Left renal pelvis (tissue), 4 donors: ENCODE measurements at places on chromosomes 6 and 20.
A peak's percentile ranks its signal among the peaks of the same experiment; 100 is the strongest.

- DNase-seq = no peak
Observed at GRCh38 chr6:42279966-42280629, 62.4 kb upstream of the MRPS10 start.

DNA sequence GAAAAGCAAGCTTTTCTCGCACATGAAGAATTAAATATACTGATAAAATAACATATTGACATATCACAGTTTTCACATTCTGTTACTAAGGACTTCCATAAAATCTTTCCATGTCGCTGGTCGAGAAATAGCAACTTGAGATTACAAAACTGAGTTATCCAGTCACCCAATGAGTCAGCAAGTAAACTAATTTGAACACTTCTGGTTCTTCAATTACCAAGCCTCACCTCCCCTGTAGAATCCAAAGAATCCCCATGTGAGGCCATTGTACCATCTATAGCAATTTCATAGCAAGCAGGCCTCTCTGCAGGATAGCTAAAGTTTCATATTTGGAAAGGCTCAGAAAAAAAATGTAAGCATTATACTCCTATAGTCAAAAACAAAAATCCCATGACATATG is 87.3 kb downstream of the PKHD1 start:
- no peak for DNase-seq

DNA sequence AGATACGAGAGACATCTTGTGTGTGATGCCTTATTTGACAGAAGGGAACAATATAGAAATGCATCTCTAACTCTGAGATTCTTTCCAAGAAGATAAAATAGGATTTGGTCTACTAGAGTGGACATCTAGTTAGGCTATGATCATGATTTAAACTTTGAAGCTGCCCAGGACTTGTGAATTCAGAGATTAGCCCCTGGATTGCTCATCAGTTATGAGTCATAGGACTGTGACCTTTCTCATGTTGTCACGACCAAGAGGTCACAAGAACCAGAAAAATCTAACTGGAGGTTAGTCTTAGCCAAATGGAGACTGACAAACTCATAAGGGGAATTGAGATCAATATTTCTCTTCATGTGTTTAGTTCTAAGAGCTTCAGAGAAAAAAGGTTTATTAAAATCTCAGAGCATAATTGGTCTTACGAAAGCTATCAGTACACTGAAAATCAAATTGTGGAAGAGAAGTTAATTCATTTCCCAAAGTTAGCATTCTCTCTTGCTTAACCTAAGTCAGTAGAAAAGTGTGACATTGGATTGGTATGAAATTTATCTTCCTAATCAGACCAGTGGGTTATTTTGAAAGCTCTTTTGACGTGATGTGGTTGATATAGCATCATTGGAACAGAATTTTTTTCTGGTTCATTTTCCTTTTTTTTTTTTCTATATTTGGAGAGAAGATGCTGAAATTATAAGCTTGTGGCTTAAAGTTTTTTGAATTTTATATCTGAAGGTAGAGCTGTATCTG is 245.7 kb downstream of the RNF144B start:
- DNase-seq = no peak

DNA sequence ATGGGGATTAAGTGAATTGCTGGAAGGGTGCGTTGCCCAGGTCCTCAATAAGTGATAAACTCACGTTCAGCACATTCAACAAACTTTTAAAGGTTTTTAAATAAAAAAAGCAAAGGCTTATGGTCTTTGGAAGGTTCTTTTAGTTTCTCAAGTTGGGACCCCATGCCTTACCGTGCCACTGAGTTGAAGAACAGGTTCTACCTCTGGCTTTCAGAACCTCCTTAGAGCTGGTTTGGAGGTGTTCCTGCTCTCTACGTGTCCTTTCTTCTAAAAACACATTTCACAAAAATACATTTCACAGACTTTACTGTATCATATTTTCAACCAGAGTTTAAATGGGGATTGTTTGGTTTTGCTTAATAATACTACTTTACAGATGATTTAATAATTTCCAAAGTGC is 29.0 kb downstream of the ARID1B start:
- DNase-seq = no peak

DNA sequence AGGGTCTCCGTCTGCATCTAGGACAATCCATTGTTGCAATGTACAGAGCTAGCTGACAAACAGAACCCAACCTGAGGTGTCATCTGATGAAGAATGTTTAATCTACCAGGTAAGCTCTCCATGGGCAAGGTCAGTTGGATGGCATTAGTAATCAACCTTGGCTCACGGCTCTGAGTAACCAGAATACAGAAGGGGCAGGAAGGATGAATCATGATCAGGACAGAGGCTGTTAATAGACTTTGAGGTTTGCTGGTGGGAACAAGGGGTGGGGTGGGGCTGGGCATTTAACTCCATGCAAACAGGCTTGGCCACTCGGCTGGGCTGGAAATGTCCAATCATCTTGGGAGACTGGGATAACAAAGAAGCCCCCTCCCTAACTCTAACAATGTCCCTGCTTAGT is 77.1 kb upstream of the MRPS10 start:
- no peak for DNase-seq

GRCh38 chr6:7900621-7901020 is 10.0 kb downstream of the TXNDC5 start:
- no peak for DNase-seq

GRCh38 chr20:39829256-39829655 is 859.8 kb downstream of the MAFB start:
- no peak for DNase-seq

GRCh38 chr20:58340853-58341252 is 31.3 kb downstream of the RAB22A start:
- no peak for DNase-seq

GRCh38 chr6:148580442-148580841 is 166.4 kb upstream of the UST start:
- DNase-seq = no peak

DNA sequence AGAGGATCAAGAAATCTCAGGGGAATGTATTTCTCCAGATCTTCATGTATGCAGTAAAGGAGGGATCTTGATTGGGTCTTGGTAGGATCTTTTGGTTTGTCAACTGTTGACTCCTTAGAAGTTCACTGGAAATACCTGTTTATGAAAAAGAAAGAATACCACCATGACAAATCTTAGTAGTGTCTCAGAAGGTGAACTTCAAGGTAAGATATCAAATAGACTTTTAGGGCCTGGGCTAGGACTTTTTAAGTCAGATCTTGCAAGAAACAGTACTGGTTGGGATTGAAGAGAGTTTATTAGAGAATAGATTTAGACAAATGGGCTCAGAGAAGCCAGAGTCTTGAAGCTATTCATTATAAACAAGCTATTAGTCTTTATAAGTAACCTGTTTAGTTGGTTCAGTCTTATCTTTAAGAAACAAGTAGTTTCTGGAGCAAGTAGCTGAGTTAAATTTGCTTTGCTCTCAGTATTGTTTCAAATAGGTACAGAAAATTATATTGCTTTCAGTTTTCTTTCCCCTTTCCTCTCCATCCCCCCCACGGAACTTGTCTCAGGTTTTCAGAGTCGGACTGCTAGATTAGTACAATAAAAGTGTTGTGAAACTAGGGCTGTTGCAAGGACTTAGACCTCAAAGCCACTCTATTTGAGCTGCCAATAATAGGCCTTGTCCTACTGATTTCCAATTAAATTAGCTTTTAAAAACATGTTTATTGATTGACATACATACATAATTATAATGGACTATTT is 529.1 kb upstream of the CITED2 start:
- no peak for DNase-seq

DNA sequence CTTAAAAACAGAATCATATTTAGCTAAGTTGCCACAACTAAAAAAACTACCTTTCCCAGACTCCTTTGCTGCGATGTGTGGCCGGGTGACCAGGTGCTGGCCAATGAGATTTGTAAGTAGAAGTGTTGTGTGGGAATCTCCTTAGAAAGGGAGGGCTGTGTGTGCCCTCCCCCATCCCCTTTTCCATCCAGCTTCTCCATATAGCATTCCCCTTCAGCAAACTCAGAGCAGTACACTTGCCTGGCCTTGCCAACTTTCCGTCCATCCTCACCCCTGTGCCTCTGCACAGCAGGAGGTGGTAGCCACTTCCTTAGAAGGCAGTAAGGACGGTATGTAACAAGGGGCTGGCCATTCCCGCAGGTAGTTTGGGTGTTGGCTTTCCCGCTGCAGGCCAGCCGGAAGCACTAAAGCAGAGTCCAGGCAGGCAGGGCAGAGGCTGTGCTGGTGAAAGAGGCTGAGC is 22.3 kb upstream of the KCNK16 start:
- DNase-seq = no peak

GRCh38 chr6:105400501-105400900 is 2.4 kb downstream of the PREP start:
- no peak for DNase-seq

DNA sequence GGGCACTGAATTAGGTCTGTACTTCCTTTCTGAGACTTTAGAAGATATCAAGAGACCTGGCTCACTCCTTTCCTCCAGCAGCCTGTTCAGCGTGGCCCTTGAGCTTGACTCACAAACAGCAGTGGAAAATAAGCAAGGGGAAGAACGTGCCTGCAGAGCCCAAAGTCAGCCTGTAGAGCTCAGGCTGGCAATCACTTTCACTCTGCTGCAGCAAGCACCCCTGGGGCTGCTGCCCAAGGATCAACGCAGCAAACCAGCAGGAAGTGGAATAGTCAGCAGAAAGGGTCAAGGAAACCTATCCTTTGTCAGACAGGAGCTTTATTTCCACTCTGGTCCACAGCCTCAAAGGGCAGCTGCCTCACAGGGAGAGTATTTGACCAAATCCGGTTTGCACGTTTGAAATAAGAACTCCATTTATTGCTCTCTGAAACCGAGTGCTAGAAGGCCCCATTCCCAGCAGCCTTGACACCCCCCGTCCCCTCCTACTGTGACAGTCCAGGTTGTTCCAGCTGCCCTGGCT is 77.4 kb downstream of the PRDM1 start:
- DNase-seq = no peak

DNA sequence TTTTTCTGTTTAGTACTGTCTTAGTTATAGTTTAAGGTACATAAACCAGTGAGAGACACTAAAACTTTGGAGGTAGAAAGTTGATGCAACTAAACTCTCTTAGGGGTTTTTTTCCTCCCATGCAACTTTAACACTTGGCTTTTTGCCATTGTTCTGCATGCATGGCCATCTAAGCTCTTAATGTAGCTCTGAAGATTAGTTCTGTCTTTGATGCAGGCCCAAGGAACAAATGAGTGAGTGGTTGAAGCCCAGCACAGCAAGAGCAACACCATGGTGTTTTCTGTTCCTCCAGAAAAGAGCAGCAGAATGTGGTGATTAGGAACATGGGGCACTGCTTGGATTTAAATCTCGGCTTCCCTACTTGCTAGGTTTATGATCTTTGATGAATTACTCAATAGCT is 89.3 kb downstream of the L3MBTL3 start:
- no peak for DNase-seq

GRCh38 chr20:38167851-38168760 is 3.0 kb upstream of the TGM2 start:
- no peak for DNase-seq

DNA sequence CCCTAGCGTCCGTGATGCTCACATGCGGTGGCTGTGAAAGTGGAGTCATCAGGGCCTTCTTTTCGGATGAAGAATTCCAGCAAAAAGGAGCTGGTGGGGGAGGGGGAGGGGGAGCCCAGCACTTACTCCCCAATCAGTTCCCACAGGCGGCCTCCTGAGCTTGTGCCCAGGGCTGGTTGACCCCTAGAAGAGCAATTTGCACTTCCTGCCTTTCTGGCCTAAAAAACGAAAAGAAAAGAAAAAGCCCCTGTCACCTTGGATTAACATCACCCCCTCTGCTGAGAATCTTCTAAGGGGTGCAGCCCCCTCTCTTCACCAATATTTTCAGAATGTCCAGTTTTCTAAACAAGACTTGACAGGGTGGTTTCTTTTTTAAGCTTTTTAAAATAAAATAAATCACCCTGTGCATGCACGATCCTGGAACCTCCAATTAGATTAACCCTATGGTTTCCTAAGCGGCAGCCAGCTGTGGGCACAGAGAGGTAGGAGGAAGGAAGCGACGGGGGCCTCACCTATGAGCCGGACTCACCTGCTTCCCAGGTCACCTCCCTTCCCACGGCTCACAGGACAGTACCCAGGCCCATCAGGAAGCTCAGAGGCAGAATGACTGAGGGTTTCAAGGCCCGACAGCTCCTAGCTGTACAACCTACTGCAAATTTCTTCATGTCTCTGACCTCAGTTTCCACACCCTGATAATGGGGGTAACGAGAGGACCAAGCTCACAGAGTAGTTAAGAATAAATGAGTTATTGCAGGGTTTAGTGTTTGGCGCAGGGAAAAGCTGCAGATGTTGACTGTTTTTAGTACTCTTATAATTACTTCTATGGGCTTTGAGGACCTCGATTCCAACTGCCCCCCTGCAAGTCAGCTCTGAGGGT is 10.5 kb upstream of the TGM2 start:
- DNase-seq = no peak

DNA sequence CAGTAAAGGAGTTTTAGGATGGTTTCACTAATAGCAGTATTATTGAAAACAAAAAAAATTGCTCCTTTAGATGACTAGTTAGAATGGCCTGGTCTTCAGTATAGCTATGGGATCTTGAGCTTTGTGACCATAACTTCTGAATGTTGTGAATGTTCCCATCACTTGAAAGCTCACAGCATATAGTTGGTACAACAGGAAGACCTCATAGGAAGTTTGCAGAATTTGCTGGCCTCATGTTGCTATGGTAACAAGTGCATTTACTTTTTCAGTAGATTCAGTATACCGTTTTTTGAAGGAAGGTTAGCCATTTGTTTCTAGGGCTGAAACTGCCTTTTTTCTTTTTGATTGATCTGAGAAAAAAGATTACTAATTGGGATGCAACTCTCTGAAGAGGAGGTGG is 8.3 kb downstream of the PHF3 start:
- no peak for DNase-seq

- no peak for DNase-seq
Observed at GRCh38 chr6:142544199-142544838, 242.5 kb downstream of the ADGRG6 start.

DNA sequence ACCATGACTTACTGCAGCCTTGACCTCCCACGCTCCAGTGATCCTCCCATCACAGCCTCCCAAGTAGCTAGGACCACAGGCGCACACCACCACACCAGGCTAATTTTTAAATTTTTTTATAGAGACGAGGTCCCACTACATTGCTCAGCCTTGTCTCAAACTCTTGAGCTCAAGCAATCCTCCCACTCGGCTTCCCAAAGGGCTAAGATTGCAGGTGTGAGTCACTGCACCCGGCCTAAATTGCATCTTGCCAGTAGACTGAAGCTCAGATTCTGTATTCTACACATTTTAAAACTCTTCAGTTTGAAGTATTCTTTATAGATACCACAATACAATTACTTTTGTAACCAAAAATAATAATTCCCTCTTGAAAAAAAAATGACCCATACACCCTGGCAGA is 11.4 kb downstream of the NUDT3 start:
- DNase-seq = no peak

DNA sequence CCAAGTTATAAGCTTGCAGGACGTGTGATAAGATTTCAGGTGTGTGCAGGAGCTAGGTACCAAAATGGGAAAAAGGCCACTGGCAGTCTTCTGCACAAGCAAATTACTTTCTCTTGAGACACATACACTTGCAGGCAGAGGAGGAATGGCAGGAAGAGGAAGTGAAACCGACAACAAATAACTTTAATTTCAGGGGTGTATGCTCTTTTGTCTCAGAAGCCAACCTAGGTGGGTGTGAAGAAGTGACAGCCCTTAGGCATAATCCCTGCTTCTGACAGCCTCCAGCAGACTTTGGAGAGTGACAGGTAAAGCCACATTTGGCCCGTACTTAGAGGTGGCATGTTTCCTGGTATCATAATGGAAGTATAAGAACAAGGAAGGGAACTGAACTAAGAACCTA is 118.8 kb upstream of the TRAF3IP2 start:
- no peak for DNase-seq

- peak; percentile 54 for DNase-seq
Observed at GRCh38 chr6:93088621-93089501, 330.5 kb downstream of the EPHA7 start.

- DNase-seq = no peak
Observed at GRCh38 chr20:2806351-2806701, 5.9 kb upstream of the CPXM1 start.
